ENCODE measurements at places on chromosomes 6 and 20.

GRCh38 chr6:21591446-21591845 lies 2.1 kb upstream of the SOX4 start:
- DNase-seq = no peak

DNA sequence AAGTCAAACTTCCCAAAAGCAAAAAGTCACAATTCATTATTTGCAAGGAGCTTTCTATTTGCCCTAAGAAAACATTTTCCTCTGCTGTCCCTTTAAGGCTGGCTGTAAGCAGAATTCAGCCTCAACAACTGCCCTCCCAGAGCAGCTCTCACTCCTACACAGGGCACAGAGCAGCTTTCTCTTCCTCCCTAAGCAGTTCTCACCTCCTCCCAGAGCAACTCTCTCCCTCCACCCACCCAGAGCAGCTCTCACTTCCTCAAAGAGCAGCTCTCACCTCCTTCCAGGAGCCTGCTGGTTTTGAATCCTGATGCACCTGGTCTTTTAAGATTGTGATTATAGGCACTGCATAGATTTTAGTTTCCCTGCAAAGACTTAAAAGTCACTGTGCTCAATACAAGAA lies 120.6 kb upstream of the TMEM181 start:
- DNase-seq = no peak

GRCh38 chr6:125839879-125840278 lies 49.1 kb downstream of the NCOA7 start:
- DNase-seq = no peak

DNA sequence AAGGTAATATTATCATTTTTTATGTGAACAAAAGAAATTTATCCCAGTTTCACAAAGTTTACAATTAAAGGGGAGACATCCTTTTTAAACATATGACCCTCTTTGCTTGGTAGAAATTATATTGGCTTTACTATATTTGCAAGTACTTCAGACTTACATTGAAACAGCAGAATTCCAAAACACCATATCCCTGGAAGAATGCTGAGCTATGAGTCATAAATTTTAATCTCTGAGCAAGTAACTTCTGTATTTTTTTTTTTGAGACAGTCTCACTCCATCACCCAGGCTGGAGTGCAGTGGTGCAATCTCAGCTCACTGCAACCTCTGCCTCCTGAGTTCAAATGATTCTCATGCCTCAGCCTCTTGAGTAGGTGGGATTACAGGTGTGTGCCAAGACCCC lies 240.4 kb downstream of the TBC1D32 start:
- DNase-seq = no peak

DNA sequence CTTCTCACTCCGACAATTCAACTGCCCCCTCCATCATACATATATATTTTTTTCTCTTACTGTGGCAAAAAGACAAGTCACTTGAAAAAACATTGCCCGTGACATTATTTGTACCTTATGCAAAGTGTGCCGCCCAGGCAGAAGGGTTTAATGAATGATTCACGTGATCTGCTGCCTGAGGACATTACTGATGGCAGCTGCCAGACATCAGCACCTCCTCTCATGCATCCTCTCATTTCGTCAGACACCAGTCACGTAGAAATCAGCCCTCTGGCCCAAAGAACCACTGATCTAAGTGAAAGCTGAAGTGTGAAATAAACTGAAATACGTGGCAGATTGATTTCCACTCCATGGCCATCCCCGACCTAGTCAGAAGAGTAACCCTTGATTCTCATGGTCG lies 218.8 kb upstream of the PDE10A start:
- no peak for DNase-seq

DNA sequence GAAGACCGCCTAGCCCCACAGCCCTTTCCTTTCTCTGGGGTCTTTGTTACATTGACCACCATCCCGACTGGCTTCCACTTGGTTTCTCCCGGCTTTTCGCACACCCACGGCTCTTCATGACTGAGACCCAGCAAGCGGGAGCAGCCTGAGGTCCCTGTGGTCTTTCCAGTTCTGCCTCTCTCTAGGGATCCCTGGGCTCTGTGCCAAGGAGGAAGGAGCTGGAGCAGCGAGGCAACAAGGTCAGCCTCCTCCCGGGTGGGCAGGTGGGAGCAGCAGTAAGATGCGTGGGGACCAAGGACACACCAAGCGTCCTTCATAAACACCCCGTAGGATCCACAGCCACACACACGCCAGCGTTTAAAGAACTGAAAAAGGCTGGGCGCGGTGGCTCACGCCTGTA lies 29.6 kb upstream of the MRGBP start:
- no peak for DNase-seq

GRCh38 chr6:142635130-142635529 lies 309.8 kb downstream of the HIVEP2 start:
- no peak for DNase-seq

DNA sequence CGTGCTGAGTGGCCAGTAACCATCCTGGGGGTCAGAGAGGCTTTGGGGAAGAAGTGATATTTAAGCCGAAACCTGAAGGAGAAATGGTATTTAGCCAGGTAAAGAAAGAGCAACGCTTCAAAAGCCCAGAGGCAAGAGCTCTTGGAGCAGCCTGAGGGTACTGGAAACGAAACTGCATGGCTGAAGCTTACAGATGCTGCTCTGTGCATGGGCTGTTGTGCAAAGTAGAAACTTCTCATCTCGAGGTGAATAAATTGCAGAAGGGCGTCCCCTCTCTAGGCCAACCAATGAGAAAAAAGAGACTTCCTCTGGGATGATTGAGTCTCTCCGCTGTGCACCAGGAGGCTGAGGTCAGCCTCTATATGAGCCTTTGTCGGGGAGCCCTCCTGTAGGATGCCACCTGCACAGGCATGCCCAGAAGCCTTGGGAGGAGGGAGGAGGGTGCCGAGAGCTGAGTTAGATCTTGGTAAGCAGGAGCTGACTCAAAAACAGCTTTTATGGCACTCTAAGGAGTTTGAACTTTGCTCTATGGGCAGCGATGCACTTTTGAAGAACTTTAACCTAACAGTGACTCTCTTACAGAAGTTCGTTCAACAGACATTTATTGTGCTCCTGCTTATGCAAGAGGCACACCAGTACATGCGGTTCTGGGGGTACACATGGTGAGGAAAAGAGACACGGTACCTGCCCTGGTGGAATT lies 61.6 kb upstream of the EDN1 start:
- no peak for DNase-seq

DNA sequence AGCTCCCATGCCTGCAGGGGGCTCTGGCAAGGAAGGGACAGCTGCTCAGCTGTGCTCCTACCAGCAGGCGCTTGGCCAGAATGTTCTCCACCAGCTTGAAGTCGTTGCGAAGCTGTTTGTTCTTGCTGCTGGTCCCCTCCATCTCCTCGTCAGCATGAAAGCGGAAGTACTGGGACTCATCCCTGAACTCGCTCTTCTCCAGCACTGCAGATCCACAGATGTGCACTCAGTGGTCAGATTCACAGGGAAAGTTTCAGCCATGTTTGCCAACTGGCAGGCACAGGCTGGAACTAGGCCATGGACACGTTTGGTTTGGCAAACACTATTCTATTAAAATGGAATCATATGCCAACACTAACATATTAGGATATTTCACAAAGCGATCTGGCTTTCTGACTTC lies 167.9 kb downstream of the PREX1 start:
- DNase-seq = no peak

DNA sequence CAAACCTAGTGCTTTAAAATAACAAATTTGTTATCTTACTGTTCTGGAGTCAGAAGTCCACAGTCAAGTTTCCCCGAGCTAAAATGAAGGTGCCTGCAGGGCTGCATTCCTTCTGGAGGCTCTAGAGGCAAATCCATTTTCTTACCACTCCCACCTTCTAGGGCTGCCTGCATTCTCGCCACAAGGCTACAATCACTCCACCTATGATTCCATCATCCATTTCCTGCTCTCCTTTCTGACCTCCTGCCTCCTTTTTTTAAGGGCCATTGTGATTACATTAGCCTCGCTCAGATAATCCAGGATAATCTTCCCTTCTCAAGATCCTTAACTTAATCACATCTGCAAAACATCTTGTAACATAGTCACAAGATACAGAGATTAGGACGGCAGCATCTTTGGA lies 42.4 kb upstream of the SIRT5 start:
- DNase-seq = no peak

DNA sequence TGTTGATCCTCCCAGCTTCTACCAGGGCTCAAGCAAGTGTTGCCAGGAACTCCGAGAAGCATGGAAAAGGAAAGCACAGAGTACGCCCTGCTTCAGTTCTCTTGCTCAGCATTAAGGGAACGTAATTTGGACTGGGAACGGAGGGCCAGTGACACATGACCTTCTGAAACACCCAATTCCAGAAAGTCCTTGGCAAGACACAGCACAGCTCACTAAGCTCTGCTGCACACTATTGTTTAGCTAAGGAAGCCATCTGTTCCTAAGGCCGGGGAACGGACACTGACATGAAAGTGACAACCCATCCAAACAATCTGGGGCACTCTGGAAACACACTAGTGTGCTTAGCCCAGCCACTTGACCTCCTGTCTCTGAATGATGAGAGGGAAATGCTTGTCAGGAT lies 56.9 kb upstream of the NXT1 start:
- no peak for DNase-seq

- DNase-seq = no peak
These were observed 199.1 kb upstream of the CNR1 start for GRCh38 chr6:88365230-88365629.

- no peak for DNase-seq
These were observed 110.4 kb downstream of the RIN2 start for GRCh38 chr20:19868441-19868840.

- peak; percentile 43 for DNase-seq
These were observed 157.9 kb downstream of the FOXC1 start for GRCh38 chr6:1767481-1768246.

DNA sequence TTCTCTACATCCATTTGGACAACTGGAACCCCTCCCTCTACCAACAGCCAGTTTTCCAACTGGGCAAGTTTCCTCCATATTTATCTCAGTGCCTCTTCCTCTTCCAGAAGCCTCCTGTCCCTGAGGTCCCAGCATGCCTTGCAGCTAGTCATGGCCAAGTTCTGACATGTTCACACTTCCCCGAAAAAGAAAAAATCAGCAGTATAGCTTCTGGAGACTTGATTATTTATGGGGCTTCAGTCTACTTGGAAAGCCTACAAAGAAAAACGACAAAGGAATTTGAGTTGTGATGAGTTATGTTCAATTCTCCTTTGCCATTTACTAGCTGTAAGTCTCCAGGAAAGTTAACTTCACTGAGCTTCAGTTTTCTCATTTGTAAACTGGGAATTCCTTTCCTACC lies 406.5 kb downstream of the MAFB start:
- no peak for DNase-seq

DNA sequence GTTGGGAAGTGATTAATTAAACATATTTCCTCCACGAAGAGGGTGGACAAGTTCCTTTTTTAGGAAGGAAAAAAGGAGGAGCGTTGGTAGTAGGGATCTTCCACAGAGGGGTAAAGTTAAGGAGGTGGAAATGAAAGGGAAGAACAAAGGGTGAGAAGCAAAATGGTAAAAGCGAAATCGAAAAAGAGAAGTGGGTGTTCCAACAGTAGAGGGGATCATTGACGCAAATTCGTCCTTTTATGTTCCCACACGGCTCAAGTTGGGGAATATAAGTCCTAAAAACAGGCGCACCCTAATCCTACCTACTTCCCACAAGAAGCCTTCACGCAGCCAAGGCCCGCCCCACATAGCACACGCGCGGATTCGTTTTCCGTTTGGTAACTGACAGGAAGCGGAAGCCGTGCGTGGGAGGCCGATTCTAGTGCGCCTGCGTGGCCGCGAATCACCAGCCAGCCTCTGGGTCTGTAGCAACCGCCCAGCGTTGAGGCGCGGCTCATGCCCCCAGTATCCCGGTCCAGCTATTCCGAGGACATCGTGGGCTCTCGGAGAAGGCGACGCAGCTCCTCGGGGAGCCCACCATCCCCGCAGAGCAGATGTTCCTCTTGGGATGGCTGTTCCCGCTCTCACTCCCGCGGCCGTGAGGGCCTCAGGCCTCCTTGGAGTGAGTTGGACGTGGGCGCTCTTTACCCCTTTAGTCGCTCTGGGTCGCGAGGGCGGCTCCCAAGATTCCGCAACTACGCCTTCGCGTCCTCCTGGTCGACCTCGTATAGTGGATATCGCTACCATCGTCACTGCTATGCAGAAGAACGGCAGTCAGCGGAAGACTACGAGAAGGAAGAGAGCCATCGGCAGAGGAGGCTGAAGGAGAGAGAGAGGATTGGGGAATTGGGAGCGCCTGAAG lies at the start of gene NKAPL:
NKAPL (plus strand) TSS at position 421 of the 901 bp plus-strand sequence; CDS start at position 496, 75 bp downstream.
- no peak for DNase-seq

DNA sequence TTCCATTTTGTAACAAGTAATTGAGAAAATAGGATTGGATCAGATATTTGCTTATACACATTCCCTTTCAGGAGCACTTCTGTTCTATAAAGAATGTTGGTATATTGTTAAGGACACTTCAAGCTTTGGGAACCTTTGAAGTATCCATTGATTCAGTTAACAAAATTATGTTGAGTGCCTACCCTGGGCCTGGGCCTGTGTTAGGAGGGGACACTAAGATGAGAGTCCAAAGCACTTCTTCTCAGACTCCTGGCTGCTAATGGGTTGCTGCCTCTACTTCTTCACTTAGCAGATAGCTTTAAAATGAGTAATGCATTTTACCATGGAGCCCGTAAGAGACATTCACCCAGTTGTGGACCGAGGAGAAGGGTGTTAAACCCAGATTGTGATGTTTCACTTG lies 40.3 kb downstream of the PTPN1 start:
- DNase-seq = no peak

- DNase-seq = no peak
These were observed 49.6 kb upstream of the CCDC28A start for GRCh38 chr6:138724015-138724414.

DNA sequence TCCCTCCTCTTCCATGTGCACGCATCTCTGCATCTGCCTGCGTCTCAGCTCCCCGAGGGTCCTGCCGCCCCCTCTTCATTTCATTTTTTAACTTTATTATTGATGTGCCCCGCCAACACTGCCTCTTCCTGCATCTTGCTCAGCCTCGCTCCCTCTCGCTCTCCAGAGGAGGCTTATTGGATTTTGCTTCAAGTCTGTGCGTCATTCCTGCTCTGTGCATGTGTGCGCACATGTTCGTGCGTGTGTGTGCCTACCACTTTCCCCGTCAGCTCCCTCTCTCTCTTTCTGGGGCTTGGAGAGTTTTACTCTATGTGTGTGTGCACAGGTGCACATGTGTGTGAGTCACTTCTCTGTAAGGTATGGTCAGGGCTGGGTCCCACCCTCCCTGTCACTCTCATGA lies 71.8 kb upstream of the NNAT start:
- DNase-seq = no peak

- DNase-seq = no peak
These were observed 465.3 kb upstream of the SYNCRIP start for GRCh38 chr6:86107985-86108384.

- no peak for DNase-seq
These were observed 400.0 kb upstream of the HTR1E start for GRCh38 chr6:86537292-86537861.
